ENCODE measurements at places on chromosomes 2 and 18.

DNA sequence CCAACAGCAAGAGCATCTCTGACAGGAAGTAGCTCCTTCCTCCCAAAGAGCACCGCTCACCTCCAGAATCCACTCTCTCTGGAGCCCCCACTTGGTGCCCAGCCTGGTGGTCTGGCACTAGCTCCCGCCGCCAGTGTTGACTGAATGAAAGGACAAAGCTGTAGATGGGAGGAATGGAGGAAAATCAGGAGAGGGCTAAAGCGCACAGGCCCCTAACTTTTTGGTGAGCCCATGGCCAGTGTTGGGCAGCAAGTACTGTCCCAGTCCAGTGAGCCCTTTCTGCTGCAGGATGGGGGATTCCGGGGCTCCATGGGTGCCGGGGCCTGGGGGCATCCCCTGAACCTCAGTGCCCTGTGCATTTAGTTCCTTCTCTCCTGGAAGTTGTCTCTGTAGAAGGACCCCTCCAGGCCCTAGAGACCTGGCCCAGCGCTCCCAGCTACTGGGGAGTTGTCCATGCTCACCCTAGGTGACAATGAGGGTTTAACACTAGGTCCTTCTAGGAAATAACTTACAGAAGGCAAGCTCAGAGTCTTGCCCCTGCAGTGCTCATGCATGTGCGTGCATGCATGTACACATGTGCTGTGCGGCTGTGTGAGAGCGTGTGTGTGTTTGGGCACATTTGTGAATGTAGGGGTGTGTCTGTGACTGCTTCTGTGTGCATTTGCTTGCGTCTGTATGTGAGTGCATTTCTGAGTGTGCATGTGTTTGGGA, 33.6 kb downstream of the GLI2 start:
- DNase-seq: no peak

DNA sequence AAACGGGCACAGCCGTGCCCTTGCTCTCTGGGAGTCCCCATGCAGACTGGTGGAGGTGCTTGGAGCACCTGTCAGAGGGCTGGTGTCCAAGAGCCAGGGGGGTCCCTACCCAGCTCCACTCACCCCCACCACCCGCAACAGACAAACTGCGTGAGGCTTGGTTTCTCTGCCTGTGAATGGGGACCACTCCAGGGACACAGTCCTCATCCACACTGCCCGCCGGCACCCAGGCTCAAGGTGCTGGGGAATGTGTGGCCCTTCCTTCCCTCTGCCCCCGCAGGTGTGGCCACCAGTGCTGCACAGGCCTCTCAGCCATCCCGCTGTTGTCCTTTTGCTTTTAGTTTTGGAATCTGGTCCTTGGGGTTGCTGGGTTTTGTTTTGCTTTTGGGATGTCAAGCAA, 136.5 kb upstream of the ZNF236 start:
- no peak for DNase-seq

DNA sequence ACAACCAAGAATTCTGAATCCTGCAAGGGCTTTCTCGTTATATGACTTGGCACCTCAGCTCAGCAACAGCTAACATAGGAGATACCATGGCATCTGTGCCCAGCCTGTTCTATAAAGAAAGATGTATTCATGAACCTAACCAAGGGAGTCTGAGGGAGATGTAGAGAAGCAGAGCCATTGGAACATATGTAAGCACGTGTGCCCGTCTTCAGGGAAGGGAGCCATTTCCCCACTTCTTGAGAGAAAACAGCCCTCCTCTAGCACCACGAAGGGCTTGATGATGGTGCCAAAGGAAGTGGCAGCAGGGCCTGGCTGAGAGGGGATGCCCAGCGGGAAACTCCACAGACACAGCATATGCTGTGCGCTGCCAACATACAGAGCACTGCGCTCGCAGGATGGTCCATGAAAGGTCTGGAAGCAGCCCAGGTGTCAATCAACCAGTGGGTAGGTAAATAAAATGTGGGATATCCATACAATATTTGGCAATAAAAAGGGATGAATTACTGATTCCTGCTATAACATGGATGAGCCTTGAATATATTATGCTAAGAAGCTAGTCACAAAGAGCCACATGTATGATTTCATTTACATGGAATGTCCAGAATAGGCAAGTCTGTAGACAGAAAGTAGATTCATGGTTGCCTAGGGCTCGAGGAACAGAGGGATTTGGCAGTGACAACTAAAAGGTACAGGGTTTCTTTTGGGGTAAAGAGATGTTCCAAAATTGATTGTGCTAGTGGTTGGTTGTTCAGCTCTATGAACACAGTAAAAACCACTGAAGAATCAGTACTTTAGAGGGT, 16.1 kb downstream of the TMEM247 start:
- no peak for DNase-seq

GRCh38 chr2:231199219-231199618, 788 bp downstream of the ARMC9 start:
- DNase-seq: no peak

DNA sequence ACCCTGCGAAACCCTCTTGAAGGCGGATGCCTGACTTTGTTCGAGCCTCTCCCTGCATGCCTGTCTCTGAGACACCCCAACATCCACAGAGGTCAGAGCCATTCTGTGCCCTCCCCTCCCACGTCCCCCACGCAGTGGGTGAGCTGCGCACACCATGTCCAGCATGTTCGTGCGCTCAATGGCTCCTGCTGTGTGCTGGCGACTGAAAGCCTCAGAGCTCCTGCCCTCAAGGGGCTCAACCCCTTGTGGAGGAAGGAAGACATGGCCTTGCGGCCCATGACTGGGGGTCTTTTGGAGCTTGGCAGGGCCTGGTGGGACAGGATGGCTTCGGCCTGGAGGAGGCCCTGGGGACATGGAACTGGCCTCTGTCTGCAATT, 45.7 kb downstream of the ANKMY1 start:
- DNase-seq: no peak

DNA sequence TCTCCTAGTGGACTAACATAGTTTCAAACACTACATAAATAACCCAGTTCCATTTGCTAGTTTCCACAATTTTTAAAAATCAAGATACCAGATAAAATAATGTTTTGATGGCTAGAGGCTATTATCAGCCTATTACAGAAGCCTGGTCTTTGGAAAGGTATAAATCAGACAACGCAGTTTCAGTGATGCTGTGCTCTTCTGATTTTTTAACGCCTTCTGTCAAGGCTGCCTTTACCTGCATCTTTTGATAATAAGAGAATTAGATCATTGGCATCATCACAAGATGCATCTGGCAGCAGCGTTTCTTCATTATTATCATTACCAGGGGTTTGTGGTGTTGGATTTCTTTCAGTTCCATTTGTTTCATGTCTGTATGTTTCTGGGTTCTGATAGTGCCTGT, 268.7 kb downstream of the MTX2 start:
- DNase-seq: no peak

- DNase-seq: no peak
These were observed 20.7 kb downstream of the OTOF start for GRCh38 chr2:26457251-26457666.

DNA sequence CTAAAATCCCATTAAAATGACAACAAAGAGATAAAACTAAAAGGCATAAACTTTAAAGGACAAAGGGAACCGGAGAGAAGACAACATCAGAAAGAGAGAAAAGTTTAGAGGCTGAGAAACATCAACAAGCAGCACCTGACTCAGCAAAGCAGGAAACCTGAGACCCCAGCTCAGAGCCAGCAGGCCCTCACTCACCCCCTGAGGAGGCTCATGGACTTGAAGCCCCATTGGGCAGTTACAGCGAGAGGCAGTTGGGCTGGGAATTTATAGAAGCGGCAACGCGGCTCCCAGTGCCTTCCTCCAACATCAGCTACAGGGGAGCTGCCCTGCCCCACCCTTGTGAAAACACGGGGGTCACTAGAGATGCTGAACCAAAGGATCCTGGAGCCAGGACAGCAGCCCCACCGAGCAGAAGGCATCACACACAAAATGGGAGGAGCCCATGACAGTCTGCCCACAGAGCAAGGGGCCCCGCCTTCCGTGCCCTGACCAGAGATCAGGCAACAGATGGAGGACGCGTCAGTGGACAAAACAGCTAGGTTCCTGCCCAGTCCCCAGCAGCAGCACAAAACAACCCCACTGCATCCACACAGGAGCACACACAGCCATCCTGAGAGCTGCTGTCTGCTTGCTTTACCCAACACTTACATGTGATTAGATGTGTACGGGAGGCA, 52.7 kb downstream of the CMPK2 start:
- no peak for DNase-seq

GRCh38 chr2:201108341-201108740, 7.6 kb upstream of the CFLAR start:
- DNase-seq: no peak

GRCh38 chr2:74886811-74887210, 52.9 kb downstream of the HK2 start:
- DNase-seq: no peak

DNA sequence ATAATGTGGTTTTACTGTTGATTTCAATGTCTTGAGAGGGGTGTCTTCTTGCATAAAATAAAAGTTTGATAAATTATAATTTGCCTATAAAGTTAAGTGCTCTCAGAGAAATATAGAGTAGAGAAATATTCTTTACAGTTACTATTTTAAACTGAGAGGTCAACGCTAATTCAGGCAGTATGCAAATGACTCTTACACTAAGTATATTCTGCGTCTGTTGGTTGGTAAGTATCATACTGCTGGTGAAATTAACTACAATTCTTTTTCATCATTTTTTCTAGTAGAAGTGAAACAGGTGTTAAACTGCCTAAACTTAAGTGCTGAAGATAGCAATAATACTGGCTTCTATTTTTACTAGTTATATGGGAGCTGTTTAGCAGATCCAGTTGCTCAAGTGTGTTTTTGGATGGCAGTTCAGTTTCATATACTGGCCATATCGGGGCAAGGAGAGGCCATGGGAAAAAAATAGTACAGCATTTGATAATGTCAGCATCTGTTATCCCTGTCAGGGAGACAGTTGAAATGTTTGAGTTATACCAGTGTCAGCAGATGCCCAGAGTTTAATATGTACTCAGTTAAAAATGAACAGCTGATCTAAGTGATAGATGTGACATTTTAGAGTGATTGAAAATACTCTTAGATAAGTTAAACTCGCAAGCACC, 86.2 kb downstream of the MIB1 start:
- DNase-seq: no peak

DNA sequence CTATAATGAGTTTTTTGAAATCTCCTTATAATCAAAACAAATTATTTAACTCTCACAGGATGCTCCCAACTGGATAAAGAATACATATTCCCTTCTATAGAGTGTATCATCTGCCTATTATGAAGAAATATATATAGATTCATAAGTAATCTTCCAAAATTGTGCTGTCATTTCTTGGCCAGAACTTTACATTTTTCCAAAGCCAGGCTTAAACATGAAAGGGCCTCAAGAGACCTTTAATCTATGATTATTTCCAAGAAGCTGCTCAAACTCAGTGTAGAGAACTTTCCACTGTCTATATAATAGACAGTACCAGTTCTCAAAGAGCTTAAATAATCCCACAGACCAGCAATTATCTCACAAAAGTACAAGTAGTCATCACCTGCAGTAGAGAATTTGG, 211.0 kb downstream of the AKAIN1 start:
- DNase-seq: no peak

- no peak for DNase-seq
These were observed 117.1 kb downstream of the ZFP36L2 start for GRCh38 chr2:43109261-43109743.

DNA sequence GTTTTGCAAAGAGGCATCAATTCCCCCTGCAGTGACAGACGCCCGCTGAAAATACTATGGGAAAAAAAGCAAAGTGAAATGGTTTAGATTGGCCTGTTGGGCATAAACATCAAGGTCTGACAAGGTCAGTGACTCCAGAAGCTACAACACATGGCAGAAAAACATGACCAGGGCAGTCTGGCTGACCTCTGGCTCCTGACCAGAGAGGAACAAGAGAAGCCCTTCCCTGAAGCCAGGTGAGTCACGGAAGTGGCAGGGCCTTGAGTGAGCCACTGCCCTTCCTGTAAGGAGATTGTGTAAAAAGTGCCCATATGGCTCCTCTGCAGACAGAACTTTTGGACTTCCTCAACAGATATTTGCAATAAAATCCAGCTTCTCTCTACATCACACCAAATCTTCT, 72.0 kb downstream of the DNER start:
- DNase-seq: no peak

DNA sequence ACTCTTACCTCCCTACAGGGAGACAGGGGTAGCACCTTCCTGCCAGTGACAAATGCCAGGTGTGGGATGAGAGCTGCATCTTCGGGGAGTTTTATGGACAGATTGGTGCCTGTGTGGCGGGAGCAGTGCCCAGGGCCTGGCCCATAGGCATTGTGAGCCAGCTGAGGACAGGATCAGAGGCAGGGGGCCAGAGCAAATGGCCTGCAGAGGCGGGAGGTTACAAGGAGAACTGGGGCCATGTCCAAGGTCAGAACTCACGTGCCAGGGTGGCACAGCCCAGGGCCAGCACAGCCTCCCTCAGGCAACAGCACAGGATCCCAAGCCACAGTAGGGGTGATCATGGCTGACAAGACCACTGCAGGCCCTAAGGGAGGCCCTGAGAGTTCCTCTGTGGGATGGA, 40.2 kb upstream of the MCFD2 start:
- no peak for DNase-seq

- no peak for DNase-seq
These were observed 398.3 kb downstream of the TMX3 start for GRCh38 chr18:68316636-68317035.

- no peak for DNase-seq
These were observed 105.3 kb upstream of the UGP2 start for GRCh38 chr2:63736354-63736753.

DNA sequence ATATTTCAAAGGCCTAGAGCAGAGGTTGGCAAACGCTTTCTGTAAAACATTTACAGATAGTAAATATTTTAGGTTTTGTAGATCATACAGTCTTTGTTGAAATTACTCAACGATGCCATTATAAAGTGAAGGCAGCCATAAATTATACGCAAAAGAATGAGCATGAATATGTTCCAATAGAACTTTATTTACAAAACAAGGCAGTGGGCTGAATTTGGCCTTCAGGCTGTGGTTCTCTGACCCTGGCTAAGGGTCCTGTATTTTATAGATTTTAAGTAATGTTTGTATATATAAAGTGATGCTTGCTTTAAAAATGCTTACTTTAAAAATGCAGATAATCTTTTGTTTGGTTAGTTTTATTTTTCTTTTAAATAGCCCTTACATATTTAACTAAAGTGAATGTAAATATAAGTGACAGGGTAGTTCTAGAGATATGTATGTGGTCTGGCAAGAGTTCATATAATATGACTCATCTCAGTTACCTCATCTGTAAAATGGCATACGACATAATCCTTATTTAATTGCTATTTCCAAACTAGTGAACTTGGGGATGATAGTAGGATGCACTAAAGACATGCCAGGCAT, 51.7 kb upstream of the ATP5MC3 start:
- no peak for DNase-seq

DNA sequence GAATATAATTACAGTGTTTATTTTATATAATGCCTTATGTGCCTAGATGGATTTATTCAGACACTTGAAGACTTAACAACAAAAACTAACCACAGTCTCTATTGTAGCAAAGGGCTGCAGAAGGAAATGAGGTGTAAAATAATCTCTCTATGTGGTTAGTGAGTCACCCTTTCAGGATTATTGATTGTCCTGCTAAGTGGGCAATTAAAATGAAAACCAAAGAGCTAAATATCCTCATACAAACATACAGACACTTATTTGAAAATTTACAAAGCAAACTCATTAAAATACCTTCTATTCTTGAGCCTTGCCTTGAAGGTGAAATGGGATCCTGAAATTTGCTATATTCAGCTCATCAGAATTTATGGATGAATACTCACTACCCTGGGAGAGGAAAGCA, 27.7 kb upstream of the DCC start:
- DNase-seq: peak; percentile 43
